ENCODE measurements at places on chromosomes 7 and 10.

GRCh38 chr7:10138087-10138854 lies 835.4 kb upstream of the PHF14 start:
- no peak for ATAC-seq

- no peak for ATAC-seq
Measured at GRCh38 chr10:116278846-116279245, 5.8 kb upstream of the GFRA1 start.

- no peak for ATAC-seq
Measured at GRCh38 chr10:18472977-18473376, 178.4 kb downstream of the NSUN6 start.

DNA sequence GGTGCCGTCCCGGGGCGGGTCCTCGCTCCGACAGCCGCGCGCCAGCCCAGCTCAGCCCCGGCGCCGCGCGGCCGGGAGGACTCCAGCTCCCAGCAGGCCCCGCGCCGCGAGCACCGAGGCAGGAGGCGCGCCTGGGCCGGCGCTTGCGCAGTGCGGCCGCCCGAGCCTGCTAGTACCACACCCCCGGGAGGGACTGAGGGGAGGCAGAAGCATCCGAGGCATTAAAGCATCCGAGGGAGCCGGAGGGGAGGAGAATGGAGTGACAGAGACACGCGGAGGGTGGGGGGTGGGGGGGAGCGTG lies at the start of gene GRK5:
Gene GRK5, plus strand, starts transcription at position 206 of the 301 bp plus-strand sequence. CDS start 347 bp downstream, outside the sequence.
- peak; percentile 94 for ATAC-seq

Measured in stimulated activated memory B cell treated with anti-CD40 and anti-IgM and Interleukin-4, amounts not matched to agents 10 μg/mL and 1 μg/mL and 100 μg/mL, for 72 hours (primary cell).